ENCODE measurements at places on chromosomes 1 and 21.

DNA sequence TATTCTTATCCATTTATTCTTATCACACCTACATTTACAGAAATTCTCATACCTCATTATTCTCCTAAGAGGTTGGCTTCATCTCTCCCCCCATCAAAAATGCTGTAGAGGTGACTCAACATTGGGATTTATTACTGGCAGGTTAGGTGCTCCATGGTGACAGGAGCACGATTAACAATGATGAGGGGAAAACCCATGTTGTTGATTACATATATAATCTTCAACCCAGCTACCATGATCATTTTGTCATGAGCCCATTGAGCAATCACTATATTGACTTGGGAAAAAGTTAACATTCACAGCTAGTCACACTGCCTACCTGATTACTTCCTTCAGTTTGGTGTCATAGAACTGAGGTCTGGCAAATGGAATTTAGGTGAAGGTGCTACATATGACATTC lies 712.1 kb upstream of the CHRM3 start:
- DNase-seq: no peak

DNA sequence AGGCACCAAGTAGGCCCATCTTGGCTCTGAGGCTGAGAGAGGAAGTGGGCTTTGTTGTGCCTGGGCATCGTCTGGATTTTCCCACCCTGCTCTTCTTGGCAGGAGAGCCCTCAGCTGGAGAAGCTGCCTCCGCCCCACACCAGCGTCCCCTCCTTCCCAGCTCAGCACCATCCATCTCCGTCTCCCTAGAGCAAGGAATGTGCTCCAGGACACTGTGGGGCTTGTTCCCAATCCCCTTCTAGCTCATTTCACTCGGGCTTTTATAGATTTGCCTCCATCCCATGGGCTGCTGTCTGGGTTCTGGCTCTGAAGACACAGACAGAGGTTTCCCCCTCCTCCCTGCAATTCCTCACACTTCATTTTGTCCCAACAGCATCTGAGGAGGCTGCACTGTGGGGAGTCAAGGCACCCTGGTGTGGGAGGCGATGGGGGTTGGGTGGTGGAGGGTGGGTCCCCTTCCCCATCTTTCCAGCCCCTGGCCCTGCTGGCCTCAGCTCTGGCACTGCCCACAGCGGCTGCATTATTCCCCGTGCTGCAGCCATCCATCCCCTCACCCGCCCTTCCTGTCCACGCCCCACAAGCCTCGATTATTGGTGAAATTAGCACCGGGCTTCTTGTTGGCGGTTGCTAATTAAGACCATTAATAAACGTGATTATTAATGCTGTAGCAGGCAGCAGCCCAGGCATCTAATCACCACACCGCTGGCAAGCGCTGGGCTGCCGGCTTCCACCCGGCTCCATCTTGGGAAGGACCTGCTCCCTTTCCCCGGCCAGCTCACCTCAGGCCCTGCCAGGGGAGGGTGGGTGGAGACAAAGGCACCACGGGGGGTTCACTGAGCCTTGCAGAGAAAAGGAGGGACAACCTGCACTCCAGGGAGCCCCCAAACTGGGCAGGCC lies 21.7 kb downstream of the RHBG start:
- no peak for DNase-seq

GRCh38 chr1:145714524-145715111 lies 4.7 kb upstream of the CD160 start:
- DNase-seq: no peak

DNA sequence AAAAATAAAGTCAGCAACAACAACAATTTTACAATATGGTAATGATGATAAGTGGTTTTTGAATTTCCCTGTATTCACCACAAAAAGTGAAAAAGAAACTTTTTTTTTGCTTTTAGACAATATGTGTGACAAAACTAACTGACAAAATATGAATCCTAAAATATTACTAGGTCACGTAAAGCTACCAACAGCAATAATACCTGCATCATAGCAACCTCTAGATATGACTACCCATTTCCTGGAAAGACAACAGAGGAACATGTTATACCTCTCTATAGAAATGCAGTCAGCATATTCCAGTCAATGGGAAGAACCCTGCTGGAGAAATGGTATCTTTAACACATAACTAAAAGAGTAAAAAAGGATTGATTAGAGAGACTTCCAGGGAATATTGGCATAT lies 73.7 kb downstream of the PDE4B start:
- DNase-seq: no peak

DNA sequence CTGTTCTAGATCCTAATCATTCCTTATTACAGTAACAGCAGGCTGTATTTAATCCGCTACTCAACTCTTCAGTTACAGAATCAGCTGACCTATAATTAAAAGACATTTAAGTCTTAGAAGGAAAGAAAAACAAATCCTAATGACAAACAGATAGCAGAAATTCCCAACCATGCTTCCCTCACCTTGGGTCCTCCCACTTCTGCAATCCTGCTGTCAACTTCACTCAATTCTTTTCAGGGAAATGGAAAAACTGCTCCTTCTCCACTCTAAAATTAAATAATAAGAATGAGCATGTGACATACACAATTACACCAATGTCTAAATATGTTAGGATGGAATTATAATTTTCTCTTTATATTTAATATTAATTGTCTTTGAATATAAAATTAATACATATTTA lies 182.6 kb upstream of the LYPLAL1 start:
- no peak for DNase-seq

DNA sequence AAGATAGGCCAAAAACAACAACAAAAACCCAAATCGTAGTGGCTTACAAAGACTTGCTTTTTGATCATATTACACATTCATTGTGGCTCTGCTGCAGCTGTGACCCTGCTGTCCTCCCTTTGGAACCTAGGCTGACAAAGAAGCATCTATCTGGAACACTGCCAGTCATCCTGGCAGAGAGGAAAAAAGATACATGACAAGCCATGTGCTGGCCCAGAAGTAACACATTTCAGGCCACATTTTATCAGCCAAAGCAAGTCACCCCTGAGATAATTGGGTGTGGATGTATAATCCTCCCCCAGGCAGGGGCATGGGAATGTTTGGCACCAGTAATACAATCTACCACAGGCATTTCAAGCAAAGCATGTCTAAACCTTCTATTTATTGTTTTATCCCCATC lies 37.2 kb upstream of the AGO1 start:
- no peak for DNase-seq

GRCh38 chr1:6634371-6635052 lies 9.8 kb downstream of the THAP3 start:
- peak; percentile 23 for DNase-seq

GRCh38 chr1:116682641-116683221 lies 15.2 kb upstream of the IGSF3 start:
- no peak for DNase-seq

DNA sequence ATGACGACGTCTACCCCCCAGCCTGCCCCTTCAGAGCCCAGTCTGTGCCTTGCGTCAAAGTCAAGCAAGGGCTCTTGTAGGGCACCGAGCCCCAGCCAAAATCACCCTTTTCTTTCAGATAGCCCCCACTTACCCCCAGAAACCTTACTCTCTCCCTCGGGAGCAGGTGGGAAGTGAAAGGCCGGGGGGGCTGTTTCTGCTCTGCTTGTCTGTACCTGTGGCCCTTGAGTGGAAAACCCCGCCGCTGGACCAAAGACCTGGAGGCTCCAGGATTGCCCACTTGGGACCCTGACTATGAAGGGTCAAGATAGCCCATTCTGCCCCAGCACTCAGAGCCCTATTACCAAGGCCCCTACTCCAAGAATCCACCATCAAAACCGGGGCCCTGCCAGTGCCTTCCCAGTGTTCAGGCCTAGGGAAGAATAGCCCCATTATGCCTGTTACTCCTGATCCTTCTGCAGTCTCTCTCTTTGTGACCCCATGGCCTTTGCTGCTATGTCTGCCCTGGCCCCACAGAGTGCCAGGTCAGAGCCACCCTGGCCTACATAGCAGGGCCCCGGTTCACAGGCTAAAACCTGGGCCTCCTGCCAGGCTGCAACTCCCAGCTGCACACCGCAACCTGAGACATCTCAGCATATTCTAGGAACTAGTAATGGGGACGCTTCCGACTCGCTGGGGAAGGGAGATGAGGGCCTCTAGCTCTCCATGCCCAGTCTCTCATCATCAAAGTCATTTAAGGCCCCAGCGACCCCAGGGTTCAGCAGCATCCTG lies 22.2 kb upstream of the HPDL start:
- DNase-seq: no peak

DNA sequence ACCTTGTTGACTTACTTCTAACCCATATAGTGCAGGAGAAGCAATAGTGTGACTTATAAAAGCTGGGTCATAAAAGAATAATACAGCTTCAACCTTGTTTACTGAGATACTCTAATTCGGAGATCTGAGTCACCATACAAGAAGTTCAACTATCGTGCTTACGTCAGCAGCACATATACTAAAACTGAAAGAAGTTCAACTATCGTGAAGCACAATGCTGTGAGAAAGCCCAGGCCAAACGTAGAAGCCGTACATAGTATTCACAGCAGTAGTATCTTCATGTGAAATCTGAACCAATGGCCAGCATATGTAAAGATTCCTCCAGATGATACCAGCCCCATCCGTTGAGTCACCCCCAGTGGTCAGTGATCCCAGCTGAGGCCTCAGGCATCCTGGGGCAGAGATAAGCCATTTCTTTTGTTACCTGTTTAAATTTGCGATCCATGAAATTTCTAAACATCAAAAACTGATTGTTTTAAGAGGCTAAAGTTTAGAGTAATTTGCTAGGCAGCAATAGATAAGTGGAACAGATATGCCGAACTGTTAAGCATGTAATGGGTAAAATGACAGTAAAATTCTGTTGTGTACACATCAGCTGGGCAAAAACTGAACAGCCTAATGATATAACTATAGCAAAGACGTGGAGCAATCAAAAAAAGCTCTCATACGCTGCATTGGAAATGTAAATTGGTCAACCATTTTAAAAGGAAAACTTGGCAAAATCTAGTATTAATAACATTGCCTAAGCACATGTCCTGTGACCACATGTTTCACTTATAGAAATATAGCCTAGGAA lies 53.9 kb upstream of the SAMD13 start:
- no peak for DNase-seq

DNA sequence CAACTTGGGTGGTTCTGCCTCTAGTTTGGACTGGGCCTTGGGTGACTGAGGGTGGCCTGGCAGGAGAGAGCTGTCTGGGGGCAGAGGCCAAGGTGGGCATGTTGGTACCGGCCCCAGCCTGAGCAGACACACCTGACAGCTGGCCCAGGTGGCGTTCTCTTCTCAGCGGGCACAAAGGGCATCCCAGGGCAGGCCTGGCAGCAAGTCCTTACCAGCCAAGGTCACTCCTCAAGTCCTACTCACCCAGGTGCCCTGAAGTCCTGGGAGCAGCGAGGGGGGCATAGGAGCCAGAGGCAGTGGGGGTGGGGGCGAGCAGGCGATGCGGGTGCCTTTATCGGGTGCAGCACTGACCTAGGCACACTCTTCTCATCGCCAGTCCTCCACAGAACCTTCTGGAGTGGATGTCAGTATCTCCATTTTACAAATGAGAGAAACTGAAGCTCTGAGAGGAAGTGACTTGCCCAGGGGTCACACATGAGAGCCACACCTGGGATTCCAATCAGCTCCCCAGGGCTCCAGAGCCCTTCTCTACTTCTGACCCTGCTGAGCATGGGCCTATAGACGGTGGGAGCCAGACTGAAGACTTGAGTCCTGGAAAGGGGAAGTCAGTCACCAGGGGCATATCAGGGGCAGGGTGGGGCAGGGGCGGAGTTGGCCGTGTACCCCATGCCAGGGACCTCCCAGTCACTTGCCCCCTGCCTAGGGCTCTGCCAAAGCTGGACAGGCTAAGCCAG lies 587 bp upstream of the SLC25A34 start:
- no peak for DNase-seq

DNA sequence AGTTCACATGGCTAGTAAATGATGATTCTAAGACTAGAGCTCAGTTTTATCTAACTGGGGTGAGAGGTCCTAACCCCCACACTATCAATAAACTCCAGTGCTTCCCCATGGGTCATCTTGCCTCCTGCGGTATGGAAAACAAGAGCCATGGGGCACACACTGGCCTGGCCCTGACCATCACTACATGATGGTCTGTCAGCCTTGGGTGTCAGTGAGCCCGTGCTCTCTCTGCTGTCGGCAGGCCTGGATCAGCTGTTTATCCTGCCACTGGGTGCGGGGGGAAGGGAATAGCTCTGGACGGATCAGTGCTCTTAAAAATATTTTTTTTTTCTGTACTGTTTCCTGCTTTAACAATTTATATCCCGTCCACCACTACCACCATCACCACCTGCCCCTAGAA lies 255.0 kb upstream of the ADGRL2 start:
- no peak for DNase-seq

- no peak for DNase-seq
These were observed 58.4 kb upstream of the TENT5B start for GRCh38 chr1:27071049-27071416.

- DNase-seq: peak; percentile 70
These were observed 248.6 kb downstream of the DNM3 start for GRCh38 chr1:172089768-172090510.

Measured in T-helper 1 cell (primary cell).